ENCODE measurements at places on chromosomes 1 and 21. TPM values are rescaled to one million over a fixed set of nuclear protein-coding genes. Genes with fewer than 3 reads are reported as not detected.

- no peak for DNase-seq
Measured at GRCh38 chr1:214276786-214277185, 4.2 kb upstream of the SMYD2 start.

- no peak for DNase-seq
Measured at GRCh38 chr1:56963667-56964066, 2.1 kb downstream of the C8B start.

DNA sequence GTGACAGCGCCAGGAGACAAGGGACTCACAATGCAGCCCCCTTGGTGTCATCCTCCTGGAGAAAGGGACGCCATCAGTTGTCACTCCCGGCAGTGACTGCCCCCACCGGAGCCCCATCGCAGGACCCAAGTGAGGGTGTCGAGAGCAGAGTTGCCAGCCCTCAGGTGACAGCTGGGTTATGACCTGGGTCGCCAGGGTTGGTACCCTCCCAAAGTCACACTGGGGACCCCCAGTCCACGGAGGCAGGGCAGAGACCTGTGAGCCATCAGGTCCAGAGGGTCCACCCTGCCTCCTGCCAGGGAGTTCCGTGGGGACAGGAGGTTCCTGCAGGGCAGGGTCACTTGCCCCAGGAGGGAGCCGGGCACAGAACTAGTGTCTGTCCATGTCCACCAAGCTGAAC is 78.2 kb upstream of the IFFO2 start:
- peak; percentile 87 for DNase-seq

The DEPDC1 gene
- total RNA-seq: 4.7 TPM

- DNase-seq: no peak
Measured at GRCh38 chr1:9865724-9866123, 42.0 kb upstream of the CLSTN1 start.

The FLG2 gene
- total RNA-seq: not detected

DNA sequence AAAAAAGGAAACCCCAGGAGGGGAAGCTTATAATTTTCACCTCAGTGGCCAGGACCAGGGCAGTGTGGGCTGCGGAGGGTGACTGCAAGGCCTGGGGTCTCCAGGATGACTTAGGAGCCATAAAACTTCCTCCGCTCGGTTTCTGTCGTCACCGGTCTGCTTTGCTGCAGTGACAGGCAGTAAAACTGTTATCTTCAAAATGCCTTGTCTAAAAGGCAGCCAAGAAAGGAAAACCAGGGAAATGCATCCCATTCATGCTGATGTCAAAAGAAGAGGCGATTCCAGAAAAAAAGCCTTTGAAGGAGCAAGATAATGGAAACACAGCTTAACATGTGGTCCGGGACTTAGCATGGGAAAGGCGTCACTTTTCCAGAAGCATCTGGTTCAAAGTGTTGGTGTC is 42.0 kb downstream of the COL6A1 start:
- no peak for DNase-seq

GRCh38 chr1:207084232-207084631 is 4.4 kb upstream of the C4BPB start:
- DNase-seq: no peak

The FCER1G gene
- not detected for total RNA-seq

- no peak for DNase-seq
Measured at GRCh38 chr1:192065087-192065486, 93.2 kb upstream of the RGS18 start.

The OR10Z1 gene
- not detected for total RNA-seq

GRCh38 chr1:193656841-193657240 is 470.4 kb upstream of the B3GALT2 start:
- no peak for DNase-seq

GRCh38 chr1:101826416-101826815 is 170.3 kb downstream of the OLFM3 start:
- DNase-seq: no peak

GRCh38 chr1:207097871-207098324 is 6.1 kb upstream of the C4BPA start:
- DNase-seq: no peak

GRCh38 chr1:71046891-71047634 is 553 bp downstream of the PTGER3 start:
- DNase-seq: peak; percentile 92

GRCh38 chr1:180343921-180344769 is 114.1 kb downstream of the LHX4 start:
- DNase-seq: no peak

The FAM177B gene
- not detected for total RNA-seq

- DNase-seq: no peak
Measured at GRCh38 chr21:32370998-32371766, 21.6 kb downstream of the URB1 start.

DNA sequence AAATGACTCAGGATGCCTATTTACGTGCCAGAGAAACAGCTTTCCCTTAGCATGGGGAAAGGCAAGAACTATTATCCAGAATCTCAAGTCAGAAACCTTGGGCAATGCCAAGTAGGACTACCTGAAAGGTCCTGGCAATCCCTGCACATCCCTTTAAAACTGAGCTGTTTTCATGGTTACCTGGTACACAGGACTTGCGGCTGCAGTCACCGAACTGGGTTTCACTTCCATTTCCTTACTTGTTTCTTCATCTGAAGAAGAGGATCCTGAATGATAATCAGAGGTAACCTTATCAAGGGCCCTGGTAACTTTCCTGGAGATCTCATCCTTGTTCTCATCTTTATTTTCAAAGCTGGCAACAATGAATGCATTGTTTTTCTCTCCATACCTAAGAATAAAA is 14.3 kb downstream of the BTG3 start:
- no peak for DNase-seq

DNA sequence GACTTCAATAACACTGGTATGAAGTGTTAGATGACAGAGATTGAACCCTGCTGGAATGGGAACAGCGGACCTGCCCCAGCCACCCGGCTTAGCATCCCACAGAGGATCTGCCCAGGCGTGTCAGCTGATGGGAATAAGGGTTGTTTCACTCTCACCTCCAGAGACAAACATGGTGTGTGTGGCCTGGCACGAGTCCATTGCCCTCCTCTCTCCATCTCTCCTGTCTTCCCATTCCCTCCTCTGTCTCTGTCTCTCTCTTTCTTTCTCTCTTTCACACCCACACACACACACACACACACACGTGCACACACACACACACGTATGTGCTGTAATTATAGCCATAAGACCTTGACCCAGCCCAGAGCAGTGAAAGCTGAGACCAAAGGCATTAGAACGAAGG is 200.2 kb downstream of the HIVEP3 start:
- no peak for DNase-seq
